Heart left ventricle (tissue), 16 donors: ENCODE measurements at places on chromosomes 3 and 15. TPM values are rescaled to one million over a fixed set of nuclear protein-coding genes. Genes with fewer than 3 reads are reported as not detected.
A peak's percentile ranks its signal among the peaks of the same experiment; 100 is the strongest.

- peak; percentile 41 for DNase-seq
Observed at GRCh38 chr3:184491867-184492615, 69.5 kb upstream of the EPHB3 start.

Gene CGNL1
- total RNA-seq = 19.0 TPM

DNA sequence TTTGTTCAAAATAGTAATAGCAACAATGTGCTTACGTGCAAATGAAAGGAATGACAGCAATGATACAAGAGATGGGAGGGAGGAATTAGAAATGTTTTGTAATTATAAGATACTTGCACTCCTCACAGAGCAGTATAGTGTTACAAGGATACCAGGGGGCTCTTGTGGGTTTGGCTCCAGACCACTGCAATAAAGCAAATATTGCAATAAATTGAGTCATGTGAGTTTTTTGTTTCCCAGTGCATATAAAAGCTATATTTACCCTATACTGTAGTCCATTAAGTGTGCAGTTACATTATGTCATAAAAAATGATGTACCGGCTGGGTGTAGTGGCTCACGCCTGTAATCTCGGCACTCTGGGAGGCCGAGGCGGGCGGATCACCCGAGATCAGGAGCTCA lies 864.3 kb downstream of the NSUN3 start:
- DNase-seq = no peak

DNA sequence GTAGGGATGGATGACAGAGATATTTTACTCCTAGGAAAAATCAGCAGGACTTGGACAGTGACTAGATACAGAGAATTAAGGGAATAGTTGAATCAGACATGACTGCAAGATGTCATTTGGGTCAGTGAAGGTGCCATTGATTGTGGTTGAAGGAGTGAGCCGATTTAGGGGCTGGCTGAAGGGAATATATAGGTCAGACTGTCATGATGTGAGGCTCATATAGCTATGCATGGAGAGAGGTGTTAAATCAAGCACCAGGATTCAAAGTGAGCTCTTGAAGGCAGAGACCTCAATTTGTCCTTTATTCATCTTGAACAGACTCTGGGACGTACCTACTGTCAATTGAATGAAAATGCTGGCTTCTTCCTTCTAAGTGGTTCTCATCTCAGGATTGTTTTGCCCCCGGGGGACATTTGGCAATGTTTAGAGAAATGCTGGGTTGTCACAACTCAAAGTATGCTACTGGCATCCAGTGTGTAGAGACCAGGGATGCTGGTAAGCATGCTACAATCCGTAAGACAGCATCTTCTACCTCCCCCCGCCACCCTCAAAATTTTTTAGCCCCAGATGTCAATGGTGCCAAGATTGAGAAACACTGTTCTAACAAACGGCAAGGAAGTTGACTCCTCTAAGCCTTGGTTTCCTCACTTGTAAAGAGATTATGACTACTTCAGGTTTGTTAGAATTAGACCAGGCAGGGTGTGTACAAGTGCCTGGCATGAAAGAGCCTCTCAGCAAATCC lies 7.8 kb downstream of the ATP2C1 start:
- no peak for DNase-seq
